Stimulated activated CD8-positive, alpha-beta memory T cell treated with anti-CD3 and anti-CD28 coated beads, Interleukin-7, amount 100 ng/mL, for 1 hour (primary cell): ENCODE measurements at places on chromosomes 6 and 20.

GRCh38 chr6:150297327-150298029, 71.3 kb upstream of the IYD start:
- DNase-seq, result no peak

DNA sequence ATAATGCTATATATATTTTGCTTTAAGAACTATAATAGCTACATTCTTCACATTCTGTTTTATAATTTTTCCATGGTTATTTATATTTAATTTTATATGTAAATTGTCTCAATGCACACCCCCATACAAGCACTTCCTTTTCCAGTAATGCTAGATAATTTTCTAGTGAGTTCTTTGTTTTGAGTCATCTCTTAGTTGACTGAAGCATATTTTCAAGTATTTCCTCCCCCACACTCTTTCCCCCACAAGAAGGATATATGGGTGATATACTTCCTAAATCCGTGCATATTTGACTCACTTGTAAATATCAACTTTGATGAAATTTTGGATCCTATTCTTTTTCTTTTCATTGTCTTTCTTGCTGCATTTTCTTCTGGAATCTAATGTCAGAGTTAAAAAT, 82.1 kb upstream of the SRSF6 start:
- no peak for DNase-seq

DNA sequence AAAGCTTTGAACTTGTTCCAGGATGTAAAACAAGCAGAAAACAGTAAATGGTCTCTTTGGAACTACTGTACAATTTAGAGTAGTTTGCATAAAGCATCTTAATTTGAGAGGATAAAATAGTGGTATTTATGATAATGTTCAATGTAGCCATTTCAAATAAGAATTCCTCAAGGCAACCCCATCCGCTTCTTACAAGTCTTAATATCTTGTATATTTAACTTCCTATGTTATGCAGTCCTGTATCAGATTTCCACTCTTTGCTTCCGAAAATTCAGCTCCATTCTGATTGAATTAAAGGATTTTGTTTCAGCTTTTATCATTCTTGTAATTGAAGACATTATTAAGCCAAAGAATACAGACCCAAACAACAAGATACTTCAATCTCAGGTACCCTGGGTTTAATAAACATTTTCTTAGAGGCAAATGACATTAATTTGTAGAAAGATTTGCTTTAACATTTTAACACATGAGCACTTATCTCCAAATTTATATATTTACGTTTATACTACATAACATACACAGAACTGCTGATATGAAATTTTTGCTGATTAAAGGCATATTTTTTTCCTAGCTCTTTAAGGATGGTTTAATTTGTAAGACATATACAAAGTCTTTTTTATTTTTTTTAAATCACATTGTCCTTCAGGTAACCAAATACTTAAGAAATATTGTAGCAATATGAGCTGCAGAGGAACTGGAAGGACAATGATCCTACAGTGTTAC, 131.1 kb upstream of the BEND3 start:
- DNase-seq, result no peak

- DNase-seq, result no peak
Observed at GRCh38 chr20:62362991-62363919, 3.9 kb downstream of the LAMA5 start.

DNA sequence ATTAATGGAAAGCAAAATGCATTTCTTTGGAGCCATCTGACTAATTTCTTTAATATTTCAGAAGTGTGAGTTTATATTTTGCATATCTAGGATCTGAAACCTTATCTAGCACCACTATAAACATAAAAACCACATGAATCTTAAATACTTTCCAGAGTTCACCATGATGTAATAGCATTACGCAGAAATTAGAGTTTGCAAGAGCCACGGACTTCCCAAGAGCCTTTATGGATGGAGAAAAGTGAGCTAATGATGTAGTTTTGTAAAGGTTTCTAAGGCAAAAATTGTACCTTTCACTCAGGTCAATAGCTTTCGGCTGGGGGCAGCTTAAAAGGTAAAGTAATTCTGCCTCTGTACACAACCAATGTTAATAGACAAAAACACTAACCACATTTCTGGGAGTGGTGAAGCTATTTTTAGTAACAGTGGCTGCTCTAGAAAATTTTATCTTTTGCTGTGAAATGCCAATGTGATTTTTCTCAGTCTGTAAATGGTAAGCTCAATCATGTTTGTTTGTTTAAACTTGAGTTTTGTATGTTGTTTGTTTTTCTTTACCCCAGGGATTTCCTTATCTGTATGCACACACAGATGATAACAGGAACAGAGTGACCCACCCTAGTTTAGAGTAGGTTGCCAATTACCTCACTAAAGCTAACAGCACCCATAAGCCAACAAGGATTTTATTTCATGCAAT, 80.5 kb downstream of the FILIP1 start:
- no peak for DNase-seq

DNA sequence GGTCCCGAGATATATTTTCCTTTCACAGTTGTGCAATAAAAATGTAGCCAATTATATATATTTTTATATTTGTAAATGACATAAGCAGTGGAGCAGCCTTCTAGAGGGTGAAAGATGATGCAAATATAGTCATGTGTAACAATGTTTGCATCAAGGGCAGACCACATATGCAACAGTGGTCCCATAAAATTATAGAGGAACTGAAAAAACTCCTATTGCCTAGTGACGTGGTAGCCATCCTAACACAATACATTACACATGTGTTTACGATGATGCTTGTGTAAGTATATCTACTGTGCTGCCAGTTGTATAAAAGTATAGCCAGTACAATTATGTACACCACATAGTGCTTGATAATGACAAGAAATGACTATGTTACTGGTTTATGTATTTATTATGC, 162.8 kb downstream of the ZFAND3 start:
- no peak for DNase-seq

DNA sequence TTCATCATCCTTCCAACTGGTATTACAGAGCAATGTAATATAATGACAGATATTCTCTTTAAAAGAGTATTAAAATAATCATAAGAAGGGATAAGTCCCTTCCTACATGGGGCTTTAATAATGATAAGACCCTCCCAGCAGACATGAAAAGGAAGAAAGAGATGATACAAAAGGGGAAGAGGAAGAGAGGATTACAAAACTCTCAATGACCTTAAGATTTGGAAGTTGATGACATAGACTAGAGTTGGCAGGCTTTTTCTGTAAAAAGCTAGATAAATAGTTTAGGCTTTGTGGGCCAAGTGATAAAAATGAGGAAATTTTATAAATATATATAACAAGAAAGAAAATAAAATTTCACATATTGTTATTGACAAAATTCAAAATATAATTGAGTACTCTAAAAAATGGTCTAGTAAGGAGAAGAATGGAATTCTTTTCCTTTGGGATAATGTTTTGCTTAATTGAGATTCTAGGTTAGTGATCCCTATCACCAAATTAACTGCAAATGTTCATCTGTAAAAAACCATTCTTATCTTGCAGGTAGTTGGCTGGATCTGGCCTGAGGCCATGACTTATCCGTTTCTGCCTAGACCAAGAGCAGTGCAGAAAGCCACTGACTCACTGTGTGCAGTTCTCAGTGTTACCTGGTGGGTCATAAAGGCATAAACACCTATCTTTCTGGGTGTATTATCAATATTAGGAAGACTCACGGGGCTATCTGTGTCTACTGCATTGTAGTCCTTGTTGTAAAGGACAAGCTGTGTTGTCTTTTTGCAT, 11.0 kb downstream of the RIPOR2 start:
- no peak for DNase-seq

- no peak for DNase-seq
Observed at GRCh38 chr6:98308564-98308963, 525.8 kb upstream of the POU3F2 start.

DNA sequence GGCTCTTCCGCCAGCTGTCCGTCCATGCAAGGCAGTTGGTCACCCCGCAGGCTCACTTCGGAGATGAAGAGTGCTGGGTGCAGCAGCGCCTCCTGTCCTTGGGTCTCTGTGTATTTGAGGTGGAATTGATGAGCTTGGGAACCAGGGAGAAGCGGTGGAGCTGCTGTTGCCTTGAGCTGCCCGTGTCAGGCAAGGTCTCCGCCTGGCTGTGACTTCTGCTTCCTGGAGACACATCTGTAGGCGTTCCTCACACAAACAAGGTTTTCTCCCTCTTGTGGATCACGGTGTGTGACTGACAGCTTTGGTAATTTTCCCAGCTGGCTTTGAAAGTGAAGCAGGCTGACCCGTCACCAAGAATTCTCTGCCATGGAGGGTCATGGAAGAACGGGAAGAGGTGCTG, 2.5 kb upstream of the SLC17A9 start:
- DNase-seq, result no peak

DNA sequence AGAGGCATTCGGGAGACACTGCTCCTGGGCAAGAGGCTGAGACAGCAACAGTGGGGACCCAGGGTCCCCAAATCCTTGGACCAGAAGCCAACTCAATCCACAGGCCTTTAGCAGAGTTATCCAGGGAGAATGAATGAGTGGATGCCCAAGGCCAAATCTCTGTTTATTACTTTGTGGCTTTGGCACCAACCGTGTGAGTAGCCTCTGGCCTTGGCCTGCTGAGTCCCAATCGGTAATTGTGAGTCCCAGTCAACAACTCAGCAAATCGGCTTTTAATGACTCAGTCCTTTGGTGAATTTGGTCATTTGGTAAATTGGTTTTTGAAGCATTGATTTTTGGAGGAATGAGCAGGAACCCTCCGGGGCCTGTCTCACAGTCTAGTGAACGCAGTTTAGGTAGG, 29.1 kb upstream of the ECI2 start:
- no peak for DNase-seq

GRCh38 chr20:22411627-22412450, 172.5 kb downstream of the FOXA2 start:
- no peak for DNase-seq

DNA sequence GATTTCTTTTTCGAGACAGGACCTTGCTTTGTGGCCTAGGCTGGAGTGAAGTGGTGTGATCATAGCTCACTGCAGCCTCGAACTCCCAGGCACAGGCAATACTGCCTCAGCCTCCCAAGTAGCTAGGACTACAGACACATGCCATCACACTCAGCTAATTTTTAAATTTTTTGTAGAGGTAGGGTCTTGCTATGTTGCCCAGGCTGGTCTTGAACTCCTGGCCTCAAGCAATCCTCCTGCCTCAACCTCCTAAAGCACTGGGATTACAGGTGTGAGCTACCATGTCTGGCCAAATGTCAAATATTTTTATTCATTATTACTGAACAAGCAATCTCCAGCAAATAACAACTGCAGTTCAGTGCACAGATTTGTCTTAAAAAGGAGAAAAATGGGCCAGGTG, 131.7 kb upstream of the IFNGR1 start:
- DNase-seq, result no peak

DNA sequence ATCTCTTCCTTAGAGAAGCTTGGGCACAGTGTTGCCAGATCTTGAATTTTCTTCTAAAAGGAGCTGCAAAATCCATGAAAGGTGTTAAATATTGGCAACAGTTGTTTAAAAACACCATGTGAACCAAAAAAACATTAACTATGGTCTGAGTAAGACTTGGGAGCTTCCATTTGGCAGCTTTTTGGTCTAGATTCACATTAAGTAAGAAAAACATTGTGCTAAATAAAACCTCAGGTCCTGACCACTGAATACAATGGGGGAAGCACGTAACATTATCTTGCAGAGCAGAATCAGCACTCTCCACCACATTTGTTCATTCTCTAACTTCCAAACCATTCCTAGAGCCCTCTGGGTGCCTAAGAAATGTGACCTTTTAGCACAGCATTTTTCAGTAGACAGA, 437.6 kb upstream of the PLCB4 start:
- no peak for DNase-seq

- DNase-seq, result no peak
Observed at GRCh38 chr6:73504160-73504559, 16.7 kb downstream of the EEF1A1 start.
